Colonic mucosa (tissue), 4 donors: ENCODE measurements at places on chromosomes 1 and 21. TPM values are rescaled to one million over a fixed set of nuclear protein-coding genes. Genes with fewer than 3 reads are reported as not detected.

Gene LCE2A
- total RNA-seq: not detected

Gene PPM1J
- 1.0 TPM for total RNA-seq

DNA sequence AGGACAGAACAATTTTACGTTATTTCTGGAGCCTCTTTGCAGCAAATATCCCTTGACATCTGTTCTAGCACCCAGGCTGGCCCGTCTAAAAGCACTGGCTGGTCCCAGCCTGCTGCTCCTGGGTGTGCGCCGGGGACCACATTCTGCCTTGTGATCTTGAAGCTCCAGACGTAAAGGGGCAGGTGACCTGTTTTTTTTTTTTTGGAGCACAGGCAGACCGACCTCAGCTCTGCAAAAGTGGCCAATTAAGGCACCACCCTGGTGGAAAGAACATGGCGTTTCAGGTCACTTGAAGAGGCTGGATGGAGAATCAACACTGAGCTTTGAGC lies 13.8 kb upstream of the CAMTA1 start:
- H3K4me3 ChIP-seq: no peak overlapping the region

DNA sequence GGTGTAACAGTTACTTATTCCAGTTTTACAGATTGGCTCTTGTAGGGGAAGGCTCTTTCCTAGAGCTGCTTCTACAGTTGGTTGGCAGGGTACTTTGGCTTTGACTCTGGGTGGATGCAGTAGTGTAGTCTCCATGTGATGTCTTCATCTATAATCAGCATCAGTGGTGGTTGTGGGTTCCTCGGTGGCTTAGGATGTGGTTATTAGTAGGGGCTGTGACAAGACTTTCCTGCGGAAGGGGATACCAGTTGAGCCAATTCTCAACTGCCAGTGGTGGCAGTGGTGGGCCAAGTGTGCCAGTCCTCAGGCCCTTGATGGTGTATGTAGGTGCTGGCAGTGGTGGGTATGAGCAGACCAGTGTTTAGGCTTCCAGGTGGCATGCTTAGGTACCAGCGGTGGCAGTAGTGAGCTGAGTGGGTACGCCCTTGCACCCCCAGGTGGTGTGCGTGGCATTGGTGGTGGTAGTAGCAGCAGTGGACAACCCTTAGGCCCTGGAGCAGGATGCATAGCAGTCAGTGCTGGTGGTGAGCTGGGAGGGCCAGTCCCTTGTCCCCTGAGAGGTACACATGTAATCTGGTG lies 27.2 kb upstream of the KLF18 start:
- H3K36me3 ChIP-seq: no peaks in the 10 kb centered on the region
- DNase-seq: no peak
- no peak overlapping the region for H3K4me3 ChIP-seq
- no peak overlapping the region for H3K27ac ChIP-seq

DNA sequence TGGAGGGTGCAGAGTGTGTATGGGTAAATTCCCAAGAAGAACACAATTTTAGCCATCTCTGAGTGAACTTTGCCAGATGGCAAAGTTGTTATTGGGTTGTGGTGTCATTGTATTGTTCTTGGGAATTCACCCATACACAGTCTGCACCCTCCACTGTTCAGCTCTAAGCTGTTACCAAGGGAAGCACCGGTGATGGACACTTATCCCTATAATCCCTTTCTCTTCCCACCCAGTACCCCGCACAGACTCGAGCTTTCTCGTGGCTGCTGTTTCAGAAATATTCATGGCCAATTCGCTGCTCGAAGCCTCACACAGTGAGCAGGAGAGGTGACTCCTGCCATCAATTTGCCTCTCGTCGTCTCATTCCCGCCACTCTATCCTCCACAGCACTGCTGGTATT lies 95.7 kb upstream of the PALMD start:
- no peaks in the 10 kb centered on the region for H3K4me1 ChIP-seq
- H3K36me3 ChIP-seq: no peaks in the 10 kb centered on the region
- no peak overlapping the region for H3K27ac ChIP-seq

DNA sequence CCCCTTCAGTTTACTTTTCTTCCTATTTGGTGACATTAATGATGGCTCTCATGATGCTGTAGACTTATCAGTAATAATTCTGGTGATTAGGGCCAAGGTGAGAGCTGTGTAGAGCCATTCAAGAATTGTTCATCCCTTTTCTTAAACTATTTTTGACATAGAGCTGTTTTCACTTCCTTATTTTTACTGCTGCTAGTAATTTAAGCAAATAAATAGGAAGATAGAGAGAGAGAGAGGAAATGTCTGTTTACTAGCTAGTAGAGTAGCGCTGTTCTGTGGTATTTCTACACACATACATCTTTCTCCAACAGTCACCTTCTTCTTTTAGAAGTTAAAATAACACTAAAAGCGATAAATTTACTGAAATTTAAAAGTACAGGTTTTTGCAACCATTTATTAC lies 678.0 kb upstream of the ZP4 start:
- H3K4me1 ChIP-seq: no peaks in the 10 kb centered on the region
- H3K27me3 ChIP-seq: no peaks in the 10 kb centered on the region
- H3K27ac ChIP-seq: no peak overlapping the region
- no peaks in the 10 kb centered on the region for H3K36me3 ChIP-seq
- DNase-seq: no peak

GRCh38 chr21:44918581-44919033 lies 2.1 kb downstream of the ITGB2 start:
- H3K4me1 ChIP-seq: no peaks in the 10 kb centered on the region
- H3K4me3 ChIP-seq: no peak overlapping the region
- no peaks in the 10 kb centered on the region for H3K36me3 ChIP-seq

- H3K4me1 ChIP-seq: no peaks in the 10 kb centered on the region
- no peaks in the 10 kb centered on the region for H3K36me3 ChIP-seq
- DNase-seq: no peak
- H3K27me3 ChIP-seq: no peaks in the 10 kb centered on the region
- no peak overlapping the region for H3K4me3 ChIP-seq
Measured at GRCh38 chr1:21586222-21586621, 77.0 kb downstream of the ALPL start.
